Bronchial smooth muscle cell (primary cell): ENCODE measurements at places on chromosomes 4 and X. TPM values are rescaled to one million over a fixed set of nuclear protein-coding genes. Genes with fewer than 3 reads are reported as not detected.

The IL1RAPL2 gene
- 1.1 TPM in 1 of 2 replicates, not detected in the other for total RNA-seq

The PRSS12 gene
- total RNA-seq = 40.7 and 76.3 TPM in 2 replicates

The GAGE1 gene
- not detected in 2 replicates for total RNA-seq

The PFKFB1 gene
- total RNA-seq = 0.16 TPM in 1 of 2 replicates, not detected in the other

The TBC1D8B gene
- total RNA-seq = 7.0 and 13.2 TPM in 2 replicates

The RAB33A gene
- 2.5 and 4.4 TPM in 2 replicates for total RNA-seq

The FATE1 gene
- not detected in 2 replicates for total RNA-seq

The RHOXF2 gene
- total RNA-seq = not detected in 2 replicates

The CLDN34 gene
- not detected in 2 replicates for total RNA-seq

The TEX13C gene
- not detected in 2 replicates for total RNA-seq

The ESX1 gene
- total RNA-seq = not detected in 2 replicates

The CRMP1 gene
- under 0.01 and 0.86 TPM in 2 replicates for total RNA-seq

The SASH3 gene
- not detected in 2 replicates for total RNA-seq

The SYN1 gene
- 0.09 and 0.16 TPM in 2 replicates for total RNA-seq

The NAA10 gene
- 24.7 and 32.7 TPM in 2 replicates for total RNA-seq

The HTN3 gene
- total RNA-seq = not detected in 2 replicates

The STPG2 gene
- 0.16 TPM in 1 of 2 replicates, not detected in the other for total RNA-seq

The EVC gene
- 42.9 and 54.7 TPM in 2 replicates for total RNA-seq

The HPGD gene
- total RNA-seq = 0.34 and 0.47 TPM in 2 replicates

The SMARCA5 gene
- total RNA-seq = 33.6 and 36.9 TPM in 2 replicates

The RTL3 gene
- under 0.01 TPM in 1 of 2 replicates, not detected in the other for total RNA-seq

The CCDC158 gene
- total RNA-seq = 0.09 and 0.16 TPM in 2 replicates

The STOX2 gene
- 1.1 and 2.2 TPM in 2 replicates for total RNA-seq

The CRLF2 gene
- total RNA-seq = not detected in 2 replicates

The GJB1 gene
- total RNA-seq = not detected in 2 replicates

The GPR50 gene
- not detected in 2 replicates for total RNA-seq

The SLC49A3 gene
- total RNA-seq = 5.2 and 6.7 TPM in 2 replicates

The ZCCHC13 gene
- not detected in 2 replicates for total RNA-seq

The AMOT gene
- total RNA-seq = 9.1 and 10.7 TPM in 2 replicates

The ATP8A1 gene
- 0.77 and 2.2 TPM in 2 replicates for total RNA-seq

The BST1 gene
- 8.7 and 12.1 TPM in 2 replicates for total RNA-seq

The GAGE12C gene
- not detected in 2 replicates for total RNA-seq

The TLR3 gene
- total RNA-seq = 1.1 and 1.8 TPM in 2 replicates

The HNRNPH2 gene
- total RNA-seq = 101 and 118 TPM in 2 replicates

The RNF175 gene
- total RNA-seq = 0.16 and 1.3 TPM in 2 replicates

The XKRX gene
- total RNA-seq = 0.16 TPM in 1 of 2 replicates, not detected in the other

The GCNA gene
- 1.1 and 2.2 TPM in 2 replicates for total RNA-seq

The ANXA3 gene
- total RNA-seq = 1.6 and 9.0 TPM in 2 replicates

The IBSP gene
- total RNA-seq = not detected in 2 replicates

The FAM184B gene
- not detected in 2 replicates for total RNA-seq

The SPANXA2 gene
- not detected in 2 replicates for total RNA-seq

The CABS1 gene
- total RNA-seq = not detected in 2 replicates

The FAM53A gene
- 1.1 and 1.4 TPM in 2 replicates for total RNA-seq
